ENCODE measurements at places on chromosomes 2 and 18.

DNA sequence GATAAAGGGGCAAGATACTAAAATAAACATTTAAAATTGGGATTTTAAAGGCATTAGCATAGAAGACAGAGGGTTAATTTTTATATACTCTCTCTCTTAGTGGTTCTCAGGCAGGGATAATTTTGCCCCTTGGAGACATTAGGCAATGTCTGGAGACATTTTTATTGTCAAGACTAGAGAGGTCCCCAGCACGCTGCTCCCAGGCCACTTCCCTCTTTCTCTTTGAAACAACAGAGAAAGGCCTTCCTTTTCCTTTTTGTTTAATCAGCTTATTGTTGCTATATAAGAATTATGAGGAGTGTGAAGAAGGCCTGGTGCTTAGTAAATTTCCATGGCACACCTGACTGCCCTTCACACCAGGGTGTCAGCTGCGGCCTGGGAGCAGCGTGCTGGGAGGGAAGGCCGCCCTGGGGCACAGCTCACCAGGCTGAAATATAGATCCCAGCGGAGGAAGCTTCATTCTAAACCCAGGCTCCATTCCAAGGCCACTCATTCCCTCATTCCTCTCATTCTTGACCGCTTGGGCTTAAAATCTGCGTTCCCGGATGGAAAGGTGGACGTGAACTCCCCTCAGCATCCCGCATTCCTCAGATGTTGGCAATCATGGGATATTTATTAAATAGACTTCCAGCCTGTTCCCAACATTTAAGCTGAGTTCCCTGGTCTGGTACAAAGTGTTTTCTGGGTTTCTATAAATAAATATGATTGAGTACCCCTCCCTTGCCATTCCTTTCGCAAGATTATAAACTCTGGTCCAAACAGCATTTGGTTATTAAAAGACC is 22.5 kb downstream of the SLC14A2 start:
- DNase-seq, result no peak

DNA sequence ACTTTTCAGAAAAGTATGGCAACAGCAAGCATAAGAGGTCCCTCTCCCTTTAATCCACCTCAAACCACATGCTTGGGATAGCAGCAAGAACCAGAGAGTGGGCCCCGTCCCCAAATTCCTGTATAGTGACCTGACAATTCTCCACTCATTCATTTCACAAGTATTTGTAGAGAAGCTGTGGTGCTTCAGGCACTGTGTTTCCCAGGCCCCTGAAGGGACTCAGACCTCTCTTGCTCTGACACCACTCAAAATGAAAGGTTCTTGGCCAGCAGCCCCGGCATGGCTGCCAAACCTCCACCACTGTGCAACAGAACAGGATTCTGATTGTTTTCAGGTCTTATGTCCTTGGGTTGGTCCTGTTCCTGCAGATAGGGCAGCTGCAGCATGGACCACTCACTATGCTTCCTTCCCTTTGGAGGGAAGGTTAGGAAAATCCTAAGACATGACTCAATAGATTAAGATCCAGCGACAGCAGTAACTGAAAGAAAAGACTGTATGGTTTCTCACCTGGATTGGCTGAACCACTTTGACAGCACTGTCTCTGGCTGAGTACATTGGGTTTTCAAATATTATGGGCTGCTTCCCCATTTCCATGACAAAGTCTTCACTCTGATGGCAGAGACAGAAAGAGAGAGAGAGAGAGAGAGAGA is 67.6 kb downstream of the DHRS9 start:
- peak; percentile 11 for DNase-seq

DNA sequence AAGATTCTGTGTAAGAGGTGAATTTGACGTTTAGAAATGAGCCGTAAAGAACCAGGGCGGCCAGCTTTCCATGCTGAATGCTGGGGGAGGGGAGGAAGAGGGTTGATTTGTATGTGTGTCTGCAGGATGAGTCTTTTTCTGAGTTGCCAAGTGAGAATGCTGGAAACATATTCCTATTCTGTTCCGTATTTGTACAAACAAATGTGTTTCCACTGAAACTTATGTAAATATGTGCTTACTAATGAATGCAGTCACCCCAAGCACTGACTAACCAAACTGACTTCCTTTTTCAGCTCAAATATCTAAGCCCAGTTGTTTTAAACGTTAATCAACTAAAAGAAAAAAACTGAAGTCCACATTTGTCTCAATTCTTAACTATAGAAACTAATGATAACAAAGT is 74.9 kb upstream of the APCDD1 start:
- DNase-seq, result peak; percentile 85

- DNase-seq, result peak; percentile 93
Observed at GRCh38 chr2:121197369-121198091, 87.5 kb downstream of the TFCP2L1 start.

GRCh38 chr2:105731511-105731910 is 13.2 kb upstream of the NCK2 start:
- no peak for DNase-seq

GRCh38 chr2:11338580-11338979 is 5.9 kb downstream of the ROCK2 start:
- no peak for DNase-seq

- no peak for DNase-seq
Observed at GRCh38 chr2:27122791-27123190, 824 bp upstream of the ABHD1 start.

- no peak for DNase-seq
Observed at GRCh38 chr2:218858138-218858445, 1.5 kb upstream of the WNT6 start.

DNA sequence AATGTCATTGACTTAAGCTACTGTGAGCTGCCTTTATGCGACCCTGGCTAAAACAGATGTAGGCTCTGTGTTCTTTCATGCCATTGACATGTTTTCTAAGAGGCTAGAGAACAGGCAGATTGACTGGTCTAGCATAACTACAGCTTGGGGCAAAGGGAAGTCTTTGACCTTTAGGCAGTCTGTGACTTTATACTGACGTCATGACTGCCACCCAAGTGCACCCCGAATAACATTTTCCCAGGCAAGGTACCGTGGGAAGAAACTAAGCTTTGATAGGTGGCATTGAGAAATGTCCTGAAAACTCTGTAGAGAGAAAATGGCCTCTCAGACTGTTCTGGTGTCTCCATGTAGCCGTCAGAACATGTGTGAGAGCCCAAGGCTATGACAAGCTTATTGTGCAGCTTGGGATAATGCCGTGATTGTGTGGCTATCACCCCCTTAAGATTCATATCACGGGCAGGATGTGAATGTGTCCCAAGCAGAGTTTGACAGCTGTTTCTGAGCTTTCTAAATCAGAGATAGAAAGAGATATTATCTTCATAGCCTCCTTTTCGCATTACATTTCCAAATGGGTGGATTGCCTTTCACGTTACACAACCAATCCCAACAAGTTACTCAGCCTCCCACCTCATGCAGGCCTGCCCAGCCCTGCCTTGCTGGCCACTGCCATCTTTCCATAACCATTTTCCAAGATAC is 672.2 kb upstream of the ACVR2A start:
- DNase-seq, result peak; percentile 60

GRCh38 chr18:33828949-33829348 is 250.9 kb downstream of the ASXL3 start:
- DNase-seq, result no peak

DNA sequence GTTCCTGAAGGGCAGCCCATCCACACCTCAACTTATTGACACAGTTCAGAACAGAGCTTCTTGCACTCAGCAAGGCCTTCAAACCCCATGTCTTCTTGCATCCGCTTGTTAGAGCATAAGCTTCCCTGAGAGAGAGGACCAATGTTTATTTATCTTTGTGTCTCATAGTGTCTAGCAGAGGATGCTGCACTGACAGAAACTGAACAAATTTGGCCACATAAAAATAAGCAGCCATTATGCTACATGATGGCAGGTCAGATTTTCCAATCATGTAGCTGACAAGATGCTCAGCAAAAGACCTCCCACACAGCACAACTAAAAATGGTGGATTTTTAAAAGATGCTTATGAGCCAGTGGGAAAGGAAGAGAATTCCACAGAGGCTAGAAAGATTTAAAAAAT is 38.1 kb upstream of the SIGLEC15 start:
- DNase-seq, result no peak

- peak; percentile 19 for DNase-seq
Observed at GRCh38 chr2:160647967-160648685, 154.5 kb upstream of the RBMS1 start.

DNA sequence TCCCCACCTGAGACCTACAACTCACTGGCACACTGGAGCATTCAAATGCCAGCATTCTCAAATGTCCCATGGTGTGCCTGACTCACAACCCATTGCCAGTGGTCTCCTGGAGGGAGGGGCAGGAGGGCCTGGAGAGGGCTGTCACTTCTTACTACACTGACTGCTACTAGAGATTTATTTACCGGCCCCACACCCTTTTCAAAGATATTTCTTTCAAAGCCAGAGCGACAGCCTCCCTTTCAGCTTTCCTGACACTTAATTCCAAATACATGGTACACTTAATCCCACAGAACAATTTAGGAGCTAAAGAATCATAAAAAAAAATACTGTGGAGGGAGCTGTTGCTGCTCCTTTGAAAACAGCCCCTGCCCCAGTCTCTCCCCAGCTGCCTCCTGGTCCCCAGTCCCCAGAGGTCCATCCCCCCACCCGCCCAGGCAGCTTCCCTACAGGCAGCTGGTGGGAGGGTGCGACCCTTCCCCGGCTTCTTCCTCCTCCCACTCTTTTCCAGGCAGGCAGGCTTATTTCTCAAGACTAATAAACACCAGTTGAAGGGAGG is 129.1 kb upstream of the SMAD2 start:
- no peak for DNase-seq

- DNase-seq, result peak; percentile 71
Observed at GRCh38 chr2:53182601-53183000, 585.0 kb upstream of the CHAC2 start.

DNA sequence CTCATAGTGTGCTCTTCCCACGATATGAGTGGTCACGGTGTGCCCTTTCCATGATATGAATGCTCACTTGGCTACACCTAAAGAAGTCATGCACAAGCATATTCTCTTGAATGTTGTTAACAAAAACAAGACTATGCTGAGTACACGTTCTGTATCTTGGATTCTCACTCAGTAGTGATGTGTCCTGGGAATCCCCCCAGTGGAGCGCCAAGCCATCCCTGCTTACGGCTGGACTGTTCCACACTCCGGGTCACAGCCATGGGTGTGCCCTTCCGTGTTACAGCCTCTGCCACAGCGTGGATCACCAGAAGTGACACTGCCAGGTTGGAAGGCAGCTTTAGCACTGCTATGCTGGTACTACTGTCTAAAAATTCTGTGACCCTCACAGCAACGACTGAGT is 59.1 kb downstream of the TPO start:
- DNase-seq, result no peak

DNA sequence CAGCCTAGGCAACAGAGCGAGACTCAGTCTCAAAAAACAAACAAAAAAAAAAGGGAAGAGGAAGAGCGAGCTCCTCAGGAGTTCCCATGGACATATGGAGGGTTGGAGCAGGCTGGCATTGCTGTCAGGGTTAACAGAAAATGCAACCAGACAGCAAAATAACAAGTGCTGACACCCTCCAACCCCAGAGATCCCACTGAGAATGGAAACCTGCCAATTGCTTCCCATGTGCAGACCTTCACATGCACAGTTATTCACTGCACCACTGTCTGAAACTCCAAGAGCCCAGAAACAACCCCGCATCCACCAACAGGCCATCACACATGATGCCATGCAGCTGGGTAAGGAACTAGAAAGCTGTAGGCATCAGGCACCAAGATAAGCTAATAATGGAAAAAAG is 43.5 kb downstream of the TFCP2L1 start:
- DNase-seq, result no peak

DNA sequence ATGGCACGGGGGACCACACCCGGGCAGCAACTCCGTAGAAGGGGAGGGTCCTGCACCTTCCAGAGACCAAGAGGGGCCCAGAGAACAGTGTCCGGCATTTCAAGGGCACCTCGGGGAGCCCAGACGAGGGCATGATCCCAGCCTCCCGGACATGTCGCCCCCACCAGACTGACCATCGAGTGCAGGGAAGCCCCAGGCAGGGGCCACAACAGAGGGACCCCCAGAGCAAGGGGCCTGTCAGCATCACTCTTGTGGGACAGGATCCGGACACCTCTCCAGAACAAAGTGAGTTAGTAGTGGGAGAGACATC is 50.4 kb upstream of the CTDP1 start:
- no peak for DNase-seq

- no peak for DNase-seq
Observed at GRCh38 chr2:135800513-135801460, 36.2 kb downstream of the LCT start.

DNA sequence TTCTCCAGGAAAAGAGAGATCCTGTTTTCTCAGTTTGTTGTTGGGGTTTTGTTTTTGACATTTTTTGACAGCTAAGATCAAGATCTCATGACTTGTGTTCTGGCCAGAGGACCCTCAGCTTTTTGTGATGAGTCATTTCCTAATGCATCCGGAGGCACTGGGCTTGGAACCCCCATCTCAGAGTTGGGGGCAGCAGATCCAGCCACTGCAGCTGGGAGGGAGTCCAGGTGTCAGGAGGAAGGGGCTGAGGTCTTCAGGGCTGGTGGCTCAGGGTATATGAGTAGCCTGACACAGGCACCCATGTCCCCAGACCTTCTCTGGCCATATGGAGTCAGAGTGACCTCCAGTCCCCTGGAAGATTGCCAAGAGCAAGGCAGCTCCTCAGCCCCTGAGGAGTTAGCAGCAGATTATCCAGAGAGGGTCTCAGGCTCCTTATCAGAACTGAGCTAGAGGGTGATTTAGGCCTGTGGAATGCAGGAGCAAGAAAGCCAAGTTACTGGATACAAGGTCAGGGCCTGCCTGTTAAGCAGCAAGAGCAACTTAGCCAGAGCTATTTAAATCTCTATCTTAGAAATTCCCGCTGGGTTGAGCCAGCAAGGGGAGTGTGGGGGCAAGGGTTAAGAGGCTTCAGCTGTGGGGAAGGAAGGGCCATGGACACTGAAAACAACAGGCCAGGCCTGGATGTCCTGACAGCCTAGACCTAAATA is 62.4 kb downstream of the TANC1 start:
- peak; percentile 53 for DNase-seq
